ENCODE measurements at places on chromosomes 16 and 17.

- no peak for DNase-seq
Measured at GRCh38 chr16:71565812-71566700, 10.8 kb downstream of the TAT start.

- no peak for DNase-seq
Measured at GRCh38 chr16:12256921-12257320, 280.4 kb downstream of the SNX29 start.

DNA sequence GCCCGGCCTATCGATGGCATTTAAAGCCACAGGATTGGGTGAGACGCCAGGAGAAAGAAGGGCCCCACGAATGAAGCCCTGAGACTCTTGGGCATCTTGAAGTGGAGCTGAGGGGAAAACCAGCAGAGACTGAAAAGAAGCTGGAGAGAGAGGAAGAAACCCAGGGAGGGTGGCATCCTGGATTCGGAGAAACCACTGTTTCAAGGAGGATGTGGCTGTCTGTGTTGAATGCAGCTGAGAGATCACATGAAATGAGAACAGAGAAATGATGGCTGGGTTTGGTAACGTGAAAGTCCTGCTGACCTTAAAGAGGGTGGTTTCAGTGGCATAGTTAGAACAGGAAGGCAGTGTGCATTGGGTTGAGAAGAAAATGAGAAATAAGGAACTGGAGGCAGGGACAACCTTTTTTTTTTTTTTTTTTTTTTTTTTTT, 3.8 kb downstream of the TNFSF12 start:
- no peak for DNase-seq

GRCh38 chr16:87764600-87765472, 950 bp downstream of the KLHDC4 start:
- DNase-seq, result no peak

DNA sequence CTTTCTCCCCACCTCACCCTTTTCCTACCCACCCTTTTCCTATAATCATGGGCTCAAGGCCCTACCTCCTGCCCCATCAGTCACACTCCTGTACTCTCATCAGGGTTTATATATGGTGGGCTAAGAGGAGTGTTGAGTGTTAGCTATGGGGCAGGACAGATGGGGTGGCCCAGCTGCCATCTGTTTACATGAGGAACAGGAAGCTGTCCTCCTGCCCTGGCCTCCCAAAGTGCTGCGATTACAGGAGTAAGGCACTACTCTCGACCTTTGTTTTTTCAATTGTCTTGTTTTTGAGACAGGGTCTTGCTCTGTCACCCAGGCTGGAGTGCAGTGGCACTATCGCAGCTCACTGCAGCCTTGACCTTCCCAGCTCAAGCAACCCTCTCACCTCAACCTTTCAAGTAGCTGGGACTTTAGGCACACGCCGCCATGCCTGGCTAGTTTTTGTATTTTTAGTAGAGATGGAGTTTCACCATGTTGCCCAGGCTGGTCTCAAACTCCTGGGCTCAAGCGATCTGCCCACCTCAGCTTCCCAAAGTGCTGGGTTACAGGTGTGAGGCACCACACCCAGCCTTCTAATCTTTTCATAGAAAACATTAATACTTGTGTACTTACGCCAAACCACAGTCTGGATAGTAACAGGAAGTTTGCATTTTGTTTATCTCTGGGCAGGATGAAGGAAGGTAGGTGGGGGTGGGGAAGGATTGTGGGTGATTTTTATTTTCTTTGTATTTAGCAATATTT, 1.6 kb downstream of the TRADD start:
- no peak for DNase-seq

DNA sequence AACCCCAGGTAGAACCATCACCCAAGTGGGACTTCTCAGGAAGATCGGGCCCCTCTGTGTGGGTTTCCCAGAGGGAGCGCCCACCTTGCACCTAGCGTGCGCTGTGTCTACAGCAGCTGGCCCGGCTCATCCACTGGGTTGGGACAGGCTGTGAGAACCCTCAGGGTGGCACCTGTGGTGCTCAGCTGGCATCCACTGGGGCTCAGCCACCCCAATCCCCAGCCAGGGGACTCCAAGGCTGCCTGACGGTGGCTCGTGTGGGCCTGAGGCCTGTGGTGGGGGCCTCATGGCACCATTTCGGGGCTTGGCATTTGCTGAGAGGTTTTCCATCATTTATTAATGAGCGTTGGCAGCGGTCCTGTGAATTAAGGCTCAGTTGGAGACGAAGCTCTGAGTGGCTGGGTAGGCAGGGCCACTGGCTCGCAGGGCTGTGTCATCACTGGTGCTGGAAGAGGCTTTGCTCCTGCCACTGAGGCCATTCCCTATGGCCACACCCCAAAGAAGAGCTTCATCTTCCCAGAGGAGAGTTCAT, 28.5 kb downstream of the CACNG4 start:
- no peak for DNase-seq

DNA sequence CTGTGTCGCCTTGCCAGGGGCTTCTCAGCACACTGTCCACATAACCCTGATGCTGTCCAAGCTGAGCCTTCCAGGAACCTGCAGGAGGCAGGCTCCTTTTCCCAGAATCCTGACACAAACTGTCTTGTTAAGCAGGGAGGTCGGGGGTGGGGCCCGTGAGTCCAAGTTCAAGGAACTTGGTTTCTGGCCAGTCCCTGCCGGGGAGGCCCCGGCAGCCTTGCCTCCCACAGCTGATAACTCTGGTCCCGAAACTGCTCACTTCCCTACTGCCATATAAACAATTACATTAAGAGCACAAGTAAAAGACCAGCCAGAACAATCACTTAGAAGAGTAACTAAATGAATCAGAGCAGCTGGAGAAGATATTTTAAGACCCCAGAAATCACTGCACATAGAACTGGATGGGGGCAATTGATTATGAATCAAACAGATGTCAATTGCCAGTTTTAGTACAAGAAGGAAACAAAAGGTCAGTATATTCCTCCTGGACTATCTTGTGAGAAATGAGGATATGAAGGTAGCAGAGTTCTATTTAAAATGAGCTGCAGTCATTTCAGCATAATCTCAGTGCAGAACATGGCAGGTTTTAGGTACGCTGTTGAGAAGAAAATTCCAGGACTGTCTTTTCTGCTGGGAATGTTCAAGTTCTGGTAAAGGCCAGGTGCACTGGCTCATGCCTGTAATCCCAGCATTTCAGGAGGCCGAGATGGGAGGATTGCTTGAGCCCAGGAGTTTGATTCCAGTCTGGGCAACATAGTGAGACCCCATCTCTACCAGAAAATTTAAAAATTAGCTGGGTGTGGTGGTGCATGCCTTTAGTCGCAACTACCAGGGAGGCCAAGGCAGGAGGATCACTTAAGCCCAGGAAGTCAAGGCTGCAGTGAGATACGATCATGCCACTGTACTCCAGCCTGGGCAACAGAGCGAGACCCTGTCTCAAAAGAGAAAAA, 169.8 kb downstream of the PITPNC1 start:
- peak; percentile 62 for DNase-seq

GRCh38 chr17:8153031-8153451, 837 bp upstream of the PER1 start:
- DNase-seq, result no peak

DNA sequence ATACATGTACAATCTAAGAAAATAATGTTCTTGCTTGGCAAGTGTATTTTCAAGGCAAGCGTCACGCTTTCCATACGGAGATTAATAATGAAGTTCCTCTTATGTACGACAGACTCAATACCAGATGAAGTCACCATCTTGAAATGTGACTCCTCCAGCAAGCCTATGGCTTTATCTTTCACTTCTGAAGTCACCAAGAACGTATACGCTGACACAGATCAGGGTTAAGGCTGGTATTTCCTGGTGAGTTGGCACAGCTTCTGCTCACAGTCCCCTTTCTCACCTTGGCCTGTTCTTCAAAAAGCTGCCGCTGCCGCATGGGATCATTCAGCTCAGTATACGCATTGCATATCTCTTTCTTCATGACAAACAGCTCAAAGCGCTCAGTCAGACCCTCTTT, 6.1 kb upstream of the ADAT1 start:
- no peak for DNase-seq

- peak; percentile 56 for DNase-seq
Measured at GRCh38 chr17:66737524-66737923, 97.4 kb upstream of the CACNG5 start.

DNA sequence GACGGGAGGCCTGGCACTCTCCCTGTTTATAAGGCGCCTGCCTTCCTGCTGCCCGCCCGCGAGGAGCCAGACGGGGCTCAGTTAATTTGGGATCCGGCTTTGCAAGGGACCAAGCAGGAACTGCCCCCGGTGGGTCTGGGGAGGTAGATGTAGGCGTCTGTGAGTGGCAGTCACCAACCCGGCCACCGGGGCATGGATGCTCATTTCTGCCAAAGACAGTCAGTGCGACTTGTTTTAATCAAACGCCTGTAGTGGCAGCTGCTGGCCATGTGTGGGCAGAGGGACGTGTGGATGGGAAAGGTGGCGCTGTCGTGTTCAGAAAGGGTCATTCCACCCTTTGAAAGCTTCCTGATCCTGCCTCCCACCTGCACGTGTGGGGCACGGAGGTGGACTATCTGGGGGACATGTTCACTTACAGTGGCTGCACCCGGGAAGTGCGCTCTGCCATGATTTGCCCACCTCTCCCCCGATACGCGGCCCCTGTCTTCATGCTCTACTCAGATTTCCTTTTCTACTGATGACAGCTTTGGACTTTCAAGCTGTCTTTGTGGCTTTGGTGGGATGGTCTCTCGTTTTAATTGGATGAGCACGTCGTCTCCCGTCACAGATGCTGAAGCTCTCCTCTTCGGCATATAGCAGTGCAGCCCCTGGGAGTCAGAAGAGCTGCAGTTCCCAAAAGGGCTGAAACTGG, 60.3 kb upstream of the CIBAR2 start:
- peak; percentile 42 for DNase-seq

DNA sequence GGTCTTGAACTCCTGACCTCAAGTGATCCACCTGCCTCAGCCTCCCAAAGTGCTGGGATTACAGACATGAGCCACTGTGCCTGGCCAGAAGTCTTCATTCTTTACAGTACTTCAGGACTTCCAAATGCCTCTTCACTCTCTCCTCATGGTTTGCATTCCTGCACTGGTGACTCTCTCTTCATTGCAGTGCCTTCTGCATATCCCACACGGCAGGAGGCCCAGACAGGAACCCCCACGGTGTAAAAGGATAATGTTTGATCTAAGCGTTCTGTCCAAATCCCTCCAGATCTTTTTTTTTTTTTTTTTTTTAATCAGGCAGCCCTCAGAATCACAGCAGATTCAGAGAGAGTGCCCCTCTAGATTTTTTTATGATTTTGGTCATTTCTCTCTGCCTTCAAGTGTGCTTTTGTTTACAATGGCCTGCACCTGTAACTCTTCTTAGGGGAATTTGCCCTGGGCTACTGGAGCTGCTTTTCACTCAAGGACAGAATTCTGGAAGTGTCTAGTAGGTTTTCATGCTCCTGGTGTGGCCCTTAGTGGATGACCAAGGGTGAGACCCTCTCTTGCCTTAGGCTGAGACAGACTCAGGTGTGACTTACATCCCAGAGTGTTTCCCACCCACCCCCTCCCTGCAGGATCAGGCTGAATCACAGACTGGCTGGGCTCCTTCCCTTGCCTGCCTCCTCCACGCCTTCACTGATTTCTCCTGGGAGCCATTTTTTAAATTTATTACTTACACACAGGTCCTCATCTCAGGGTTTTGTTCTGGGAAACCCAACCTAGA, 19.8 kb upstream of the NF1 start:
- peak; percentile 51 for DNase-seq

DNA sequence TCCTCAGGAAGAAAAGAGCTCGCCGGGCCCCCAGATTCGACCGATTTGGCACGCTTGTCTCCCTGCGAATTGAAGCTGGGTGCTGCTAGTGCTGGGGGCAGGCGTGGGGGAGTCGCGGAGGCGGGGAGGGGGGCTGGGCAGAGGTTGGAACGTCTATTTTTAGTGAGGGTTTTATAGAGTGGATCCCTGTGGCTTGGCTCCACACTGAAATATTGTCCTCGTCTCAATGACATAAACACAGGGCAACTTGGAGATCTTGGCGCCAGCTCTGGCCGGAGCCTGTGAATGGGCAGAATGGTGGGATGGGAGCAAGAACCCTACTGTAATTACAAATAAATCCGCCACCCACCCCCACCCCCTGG, 15.7 kb upstream of the NOG start:
- DNase-seq, result no peak

- no peak for DNase-seq
Measured at GRCh38 chr17:9079461-9080103, 58.3 kb downstream of the NTN1 start.

DNA sequence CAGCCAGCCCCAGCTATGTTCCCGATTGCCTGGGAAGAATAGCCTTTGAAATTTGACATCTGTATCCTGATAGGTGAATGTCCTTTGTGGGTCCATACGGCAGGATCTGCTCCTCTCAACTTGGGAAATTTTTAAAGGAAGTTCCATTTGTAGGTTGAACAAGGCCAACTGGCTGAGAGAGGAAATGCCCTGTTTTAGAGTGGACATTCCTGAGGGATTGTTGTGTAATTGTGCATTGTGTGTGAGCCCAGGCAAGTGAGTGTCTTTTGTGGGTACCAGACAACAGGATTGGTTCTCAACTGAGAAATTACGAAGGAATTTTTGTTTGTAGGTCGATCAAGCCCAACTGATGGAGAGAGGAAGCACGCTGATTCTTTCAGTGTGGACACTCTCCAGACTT, 2.6 kb upstream of the CPHXL2 start:
- DNase-seq, result no peak

DNA sequence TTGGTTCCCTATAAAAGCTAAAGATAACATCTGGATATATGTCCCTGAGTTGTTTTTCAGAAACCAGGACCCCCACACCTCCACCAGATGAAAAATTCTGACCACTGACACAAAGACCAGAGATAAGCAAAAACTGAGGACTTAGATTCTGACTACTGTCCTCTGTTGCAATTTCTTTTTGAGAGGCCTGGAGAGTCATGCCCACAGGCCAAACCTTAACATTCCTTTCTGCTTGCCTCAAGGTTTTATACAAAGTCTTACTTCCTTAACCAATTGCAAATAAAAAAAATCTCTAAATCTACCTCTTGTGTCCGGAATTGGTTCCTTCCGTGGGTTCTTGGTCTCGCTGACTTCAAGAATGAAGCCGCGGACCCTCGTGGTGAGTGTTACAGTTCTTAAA, 228.5 kb downstream of the ABCC12 start:
- DNase-seq, result no peak

DNA sequence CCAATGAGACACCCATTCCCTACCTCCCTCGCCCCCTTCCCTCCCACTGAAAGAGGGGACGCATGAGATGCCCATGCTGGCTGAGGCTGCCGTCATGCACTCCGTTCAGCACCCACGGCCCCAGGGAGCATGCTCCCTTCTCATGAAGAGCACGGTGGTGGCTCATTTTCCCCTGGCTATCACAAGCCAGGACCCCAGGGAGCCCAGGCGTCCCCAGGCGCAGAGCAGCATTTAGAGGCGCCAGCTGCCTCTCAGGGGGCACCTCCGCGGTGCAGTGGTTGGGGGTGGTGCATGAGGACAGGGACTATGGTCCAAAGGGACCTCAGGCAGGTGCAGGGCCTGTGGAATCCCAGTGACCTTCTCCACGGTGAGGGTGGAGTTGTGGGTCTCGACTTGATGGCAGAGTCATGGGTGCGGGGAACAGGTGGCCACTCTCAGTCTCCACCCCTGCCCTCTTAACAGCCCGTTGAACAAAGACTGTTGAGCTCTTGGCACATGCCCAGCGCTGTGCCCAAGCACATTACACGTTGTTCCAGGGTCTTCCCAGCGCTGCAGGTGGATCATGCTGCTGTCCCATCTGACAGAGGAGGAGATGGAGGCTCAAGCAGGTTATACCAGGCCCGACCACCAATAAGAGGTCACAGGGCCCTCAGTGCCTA, 13.6 kb downstream of the KIF19 start:
- no peak for DNase-seq

Data from fibroblast of mammary gland (primary cell).